ENCODE measurements at places on chromosomes 7 and 10.

DNA sequence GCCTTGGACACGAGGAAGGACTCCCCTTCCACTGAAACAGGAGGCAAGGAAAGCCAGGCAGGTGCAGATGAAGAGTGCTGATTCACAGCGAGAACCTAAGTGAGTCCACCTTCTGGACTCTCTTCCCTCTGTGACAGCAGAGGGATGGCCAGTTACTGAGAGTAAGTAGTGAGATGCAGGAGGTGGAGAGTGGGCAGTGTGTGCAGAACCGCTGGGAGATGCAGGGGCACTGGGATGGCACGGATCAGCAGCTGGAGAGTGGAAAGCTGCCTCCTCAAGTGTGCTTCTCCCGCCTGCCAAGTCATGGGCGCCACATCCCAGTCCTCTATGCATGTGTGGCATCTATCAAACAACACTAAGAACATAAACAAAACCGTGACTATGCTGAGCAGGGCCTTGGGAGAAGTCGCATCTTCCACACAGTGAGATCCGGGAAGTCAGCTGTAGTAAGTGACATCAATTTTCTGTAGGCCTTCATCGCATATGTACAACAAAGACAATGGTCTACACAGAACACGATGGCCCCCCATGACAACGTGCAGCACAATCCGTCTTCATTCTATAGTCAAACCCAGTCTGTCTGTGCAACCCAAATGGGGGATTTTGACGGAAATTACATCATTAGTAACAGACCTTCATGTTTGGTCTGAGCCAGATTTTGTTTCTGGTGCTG, 217.4 kb upstream of the KLF14 start:
- DNase-seq, result no peak

- no peak for DNase-seq
Observed at GRCh38 chr10:43691485-43691884, 42.8 kb upstream of the ZNF32 start.

GRCh38 chr7:2807845-2808772, 36.0 kb downstream of the GNA12 start:
- no peak for DNase-seq

DNA sequence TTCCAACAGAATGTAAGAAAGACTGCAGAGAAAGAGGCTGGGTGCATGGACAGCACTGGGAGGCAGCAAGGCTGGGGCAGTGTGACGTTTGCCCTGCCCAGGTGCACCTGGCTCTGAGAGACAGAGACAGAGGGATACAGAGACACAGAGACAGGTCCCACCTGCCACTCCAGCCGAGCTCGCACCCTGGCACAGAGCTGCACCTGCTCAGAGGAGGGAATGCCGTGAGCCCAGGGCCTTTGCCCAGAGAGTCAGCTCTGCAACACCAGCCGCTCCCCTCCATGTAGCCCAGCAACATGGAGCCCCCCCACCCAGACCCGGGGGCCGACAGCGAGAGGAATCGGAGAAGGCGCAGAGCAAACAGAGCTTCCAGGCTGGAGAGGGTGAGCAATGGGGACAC, 35.3 kb upstream of the PROSER2 start:
- DNase-seq, result no peak

DNA sequence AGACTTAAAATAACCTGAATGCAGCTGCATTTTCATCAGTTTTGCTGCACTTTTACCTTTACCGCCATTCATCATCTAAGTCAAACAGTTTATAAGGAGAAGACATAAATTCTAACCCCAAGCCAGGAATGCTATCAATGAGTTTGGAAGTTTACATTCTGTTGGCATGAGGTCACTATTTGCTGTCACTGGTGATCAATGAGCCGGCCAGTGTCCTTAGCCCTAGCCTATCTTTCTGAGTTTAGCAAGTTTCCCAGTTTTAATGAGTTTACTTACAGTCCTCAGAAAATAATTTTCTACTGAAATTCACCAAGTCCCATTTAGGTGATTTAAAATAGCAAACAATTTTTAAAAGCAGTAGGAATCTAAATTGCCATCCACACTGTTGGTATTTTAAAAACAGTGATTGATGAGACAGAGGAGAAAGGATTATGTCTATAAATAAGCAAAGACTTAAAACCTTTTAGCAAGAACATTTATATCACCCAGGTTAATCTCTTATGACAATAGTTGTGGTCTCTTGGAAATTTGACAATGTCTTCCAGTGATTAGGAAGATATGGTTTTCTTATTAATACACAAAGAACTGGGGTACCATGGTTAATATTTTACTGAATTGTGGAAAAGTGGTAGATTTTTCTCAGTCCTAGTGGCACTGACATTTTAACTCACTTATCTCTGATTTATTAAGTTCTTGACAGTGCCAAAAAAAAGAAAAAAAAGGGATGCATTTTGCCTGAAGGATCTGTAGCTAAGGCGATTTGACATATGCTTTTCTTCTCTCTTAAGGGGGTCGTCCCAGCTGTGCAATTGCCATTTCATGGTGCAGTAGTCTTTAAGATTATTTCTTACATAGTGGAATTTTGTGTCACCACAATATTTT, 443.4 kb upstream of the ANKRD30A start:
- no peak for DNase-seq

DNA sequence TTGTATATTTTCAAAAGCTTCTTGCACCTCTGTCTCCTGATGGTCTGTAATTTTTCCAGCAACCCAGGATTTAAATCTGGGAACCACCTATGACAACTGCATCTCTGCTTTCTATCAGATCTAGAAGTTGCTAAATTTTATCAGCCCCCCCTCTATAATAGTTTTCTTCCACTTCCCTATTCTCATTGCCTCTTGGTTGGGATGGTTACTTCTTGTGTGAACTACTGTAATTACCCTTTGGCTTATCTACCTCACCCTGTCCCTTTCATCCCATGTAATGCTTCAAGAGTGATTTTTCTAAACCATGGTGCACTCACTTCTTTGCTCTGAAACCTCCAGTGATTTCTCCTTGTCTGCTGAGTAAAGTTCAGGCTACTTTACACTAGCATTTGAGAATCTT, 92.3 kb downstream of the BMPR1A start:
- DNase-seq, result no peak

DNA sequence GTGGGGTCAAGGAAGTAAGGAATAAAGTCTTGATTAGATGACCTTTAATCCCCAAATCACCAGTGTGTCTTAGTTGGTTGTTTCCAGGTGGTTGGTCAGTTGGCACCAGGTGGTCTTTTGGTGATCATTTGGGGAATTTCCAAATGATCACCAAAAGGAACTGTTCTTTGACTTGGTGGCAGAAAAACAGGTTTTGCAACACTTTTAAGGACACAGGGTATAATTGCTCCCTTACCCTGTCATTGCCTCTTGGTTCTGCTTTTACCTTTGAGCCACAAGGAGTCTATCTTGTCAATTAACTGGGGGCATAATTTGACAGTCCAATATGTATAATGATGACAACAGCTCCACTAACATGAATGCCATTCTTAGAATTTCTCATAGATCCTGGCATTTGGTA, 104.2 kb downstream of the ADK start:
- no peak for DNase-seq

DNA sequence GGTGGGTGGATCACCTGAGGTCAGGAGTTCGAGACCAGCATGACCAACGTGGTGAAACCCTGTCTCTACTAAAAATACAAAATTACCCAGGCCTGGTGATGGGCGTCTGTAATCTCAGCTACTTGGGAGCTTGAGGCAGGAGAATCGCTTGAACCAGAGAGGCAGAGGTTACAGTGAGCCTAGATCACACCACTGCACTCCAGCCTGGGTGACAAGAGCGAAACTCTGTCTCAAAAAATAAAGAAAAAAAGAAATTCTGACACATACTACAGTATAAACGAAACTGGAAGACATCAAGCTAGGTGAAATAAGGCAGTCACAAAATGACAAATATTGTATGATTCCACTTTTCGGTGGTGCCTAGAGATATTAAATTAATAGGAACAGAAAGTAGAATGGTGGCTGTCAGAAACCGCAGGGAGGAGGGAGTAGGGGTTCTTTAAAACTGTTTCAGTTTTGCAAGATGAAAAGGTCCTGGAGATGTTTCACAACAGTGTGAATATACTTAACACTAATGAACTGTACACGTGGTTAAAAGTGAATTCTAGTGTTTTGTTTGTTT, 23.2 kb downstream of the PILRA start:
- DNase-seq, result no peak

DNA sequence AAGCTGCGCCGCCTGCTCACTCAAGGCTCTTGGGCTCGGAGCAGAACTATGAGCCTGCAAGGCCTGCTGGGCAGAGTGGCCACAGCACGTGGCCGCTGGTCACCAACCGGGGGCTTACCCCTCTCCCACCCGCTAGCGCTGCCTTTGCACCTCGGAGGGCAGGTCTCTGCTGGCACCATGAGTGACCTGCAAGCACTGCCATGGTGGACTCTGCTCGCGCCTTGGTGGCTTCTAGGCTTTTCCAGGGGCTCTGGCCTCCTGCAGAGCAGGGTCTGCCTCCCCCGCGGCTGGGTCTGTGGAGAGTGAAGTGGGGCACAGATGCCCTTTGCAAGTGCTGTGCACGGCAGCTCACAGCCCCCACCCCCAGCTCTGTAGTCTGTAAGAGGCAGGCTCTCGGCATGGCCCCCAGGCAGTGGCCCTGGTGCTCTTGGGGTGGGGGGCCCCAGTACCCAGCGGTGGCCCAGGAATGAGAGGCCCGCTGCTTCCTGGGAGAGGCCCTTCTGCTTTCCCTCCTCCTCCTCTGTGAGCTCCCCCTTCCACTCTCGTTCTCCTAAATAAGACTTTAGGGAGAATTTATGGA, 119.6 kb downstream of the INPP5A start:
- DNase-seq, result no peak

DNA sequence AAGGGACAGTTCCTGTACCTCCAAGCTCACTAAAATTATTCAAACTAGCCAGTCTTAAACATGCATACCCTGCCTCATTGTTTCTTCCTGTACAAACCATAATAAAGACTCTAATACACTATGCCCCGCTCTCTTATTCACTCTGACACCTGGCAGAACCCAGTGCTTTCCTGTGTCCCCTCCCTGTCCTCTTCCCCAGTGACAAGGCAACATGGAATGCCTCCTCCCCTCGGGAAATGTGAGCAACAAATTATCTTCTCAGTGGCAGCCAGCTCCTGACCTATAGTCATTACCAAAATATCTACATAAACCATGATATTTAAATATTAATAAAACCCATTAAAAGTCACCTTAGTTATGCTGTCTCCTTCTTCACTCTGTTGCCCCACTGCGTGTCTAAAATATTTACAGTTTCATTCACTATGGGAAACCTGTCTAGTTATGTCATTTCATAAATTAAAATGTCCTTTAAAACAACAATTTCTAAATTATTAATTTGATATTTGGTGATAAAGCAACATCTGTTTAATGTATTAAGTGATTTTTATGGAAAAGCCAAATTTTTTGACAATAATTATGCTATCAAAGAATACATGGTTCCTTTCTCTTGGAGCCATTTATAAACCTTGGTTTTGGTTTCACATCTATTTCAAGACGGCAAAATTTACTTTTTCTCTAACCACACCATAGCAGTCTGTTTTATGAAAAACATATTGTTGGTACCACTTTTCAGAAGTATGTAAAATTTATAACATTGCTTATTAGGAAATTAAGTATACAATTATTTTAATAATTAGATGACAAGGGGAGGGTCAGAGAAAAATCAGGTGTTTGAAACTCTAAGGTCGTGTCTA, 1355.2 kb downstream of the XPNPEP1 start:
- DNase-seq, result no peak

DNA sequence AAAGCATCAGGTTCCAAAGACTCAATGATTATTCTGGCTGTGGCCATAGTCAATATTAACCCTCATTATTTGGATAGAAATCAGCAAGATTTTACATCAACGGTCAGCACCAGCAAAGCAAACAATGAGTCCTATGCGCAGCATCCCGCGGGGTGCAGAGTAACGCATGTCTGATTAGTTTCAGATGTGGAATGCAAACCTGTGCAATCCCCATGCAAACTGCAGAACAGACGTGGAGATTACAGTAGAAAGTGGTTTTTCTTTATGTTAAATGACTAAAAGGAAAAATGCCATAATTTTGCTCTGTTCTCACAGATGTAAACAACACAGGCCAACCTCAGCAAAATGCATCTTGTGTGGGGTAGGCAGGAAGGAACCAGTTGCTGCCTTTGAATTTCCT, 258.1 kb upstream of the GRB10 start:
- DNase-seq, result no peak

GRCh38 chr10:21953585-21954057, 49.9 kb downstream of the DNAJC1 start:
- DNase-seq, result no peak

- DNase-seq, result no peak
Observed at GRCh38 chr7:85290269-85290668, 103.4 kb upstream of the SEMA3D start.

GRCh38 chr10:82277591-82277990, 402.6 kb downstream of the NRG3 start:
- DNase-seq, result no peak

DNA sequence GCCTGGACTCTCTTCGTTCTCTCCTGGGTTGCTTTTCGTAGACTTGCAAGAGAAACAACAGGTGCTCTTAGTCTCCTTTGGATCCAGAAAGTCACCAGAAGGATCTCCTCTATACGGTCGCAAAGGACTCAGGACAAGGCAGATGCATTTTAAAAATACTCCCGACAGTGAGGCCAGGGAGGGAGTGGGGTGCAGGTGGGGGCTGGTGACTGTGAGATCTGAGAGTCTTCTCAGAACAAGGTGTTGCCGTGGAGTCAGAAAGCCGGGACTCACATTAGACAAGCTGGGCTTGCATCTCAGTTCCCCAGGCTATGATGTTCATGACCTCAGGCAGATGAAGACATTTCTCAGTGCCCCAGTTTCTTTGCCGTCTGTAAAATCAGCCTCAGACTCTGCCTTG, 507.2 kb downstream of the TCERG1L start:
- no peak for DNase-seq

DNA sequence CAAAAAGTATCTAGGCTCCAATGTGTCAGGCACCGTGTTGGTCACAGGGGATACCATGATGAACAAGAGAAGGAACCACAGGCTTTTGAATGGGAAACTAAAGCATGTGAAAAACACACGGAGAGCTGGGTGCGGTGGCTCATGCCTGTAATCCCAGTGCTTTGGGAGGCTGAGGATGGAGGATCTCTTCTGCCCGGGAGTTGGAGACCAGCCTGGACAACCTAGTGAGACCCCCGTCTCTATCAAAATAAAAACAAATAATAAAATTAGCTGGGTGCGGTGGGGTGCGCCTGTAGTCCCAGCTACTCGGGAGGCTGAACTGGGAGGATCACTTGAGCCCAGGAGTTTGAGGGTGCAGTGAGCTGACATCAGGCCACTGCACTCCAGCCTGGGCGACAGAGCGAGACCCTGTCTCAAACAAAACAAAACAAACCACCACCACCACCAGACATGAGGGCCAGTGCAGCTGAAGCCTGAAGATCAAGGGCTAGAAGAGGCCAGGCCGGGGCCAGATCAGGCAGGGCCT, 611 bp upstream of the COPS6 start:
- no peak for DNase-seq

GRCh38 chr10:13528875-13529713, at the start of gene BEND7:
BEND7 (minus strand) TSS chr10:13529014; CDS start chr10:13528533, 481 bp downstream.
- no peak for DNase-seq

GRCh38 chr7:71972534-71972933, 439.6 kb downstream of the CALN1 start:
- DNase-seq, result no peak

DNA sequence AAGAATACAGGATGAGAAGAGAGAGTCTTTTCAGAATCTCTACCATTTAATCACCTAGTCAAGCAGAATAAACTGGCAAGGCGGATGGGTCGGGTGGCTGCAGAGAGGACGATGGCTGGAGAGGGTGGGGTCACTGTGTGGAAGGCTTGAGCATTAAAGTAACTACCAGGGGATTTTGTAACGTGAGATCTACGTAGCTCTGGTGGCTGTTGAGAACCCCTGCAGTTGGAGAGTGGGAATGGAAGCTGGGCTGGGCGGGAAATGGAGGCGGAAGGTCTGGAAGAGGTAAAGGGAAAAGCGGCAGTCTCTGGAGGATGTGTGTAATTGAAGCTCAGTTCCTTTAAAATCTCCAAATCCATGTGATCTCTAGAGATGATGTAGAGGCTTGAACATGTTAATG, 135.0 kb downstream of the GATA3 start:
- DNase-seq, result no peak
